ENCODE measurements at places on chromosomes 1 and 21.
A peak's percentile ranks its signal among the peaks of the same experiment; 100 is the strongest.

- no peak for DNase-seq
Observed at GRCh38 chr1:163656095-163656759, 334.5 kb downstream of the NUF2 start.

- no peak for DNase-seq
Observed at GRCh38 chr1:15017120-15017519, 136.4 kb upstream of the TMEM51 start.

GRCh38 chr1:201149400-201149799 lies 4.9 kb downstream of the TMEM9 start:
- no peak for DNase-seq

GRCh38 chr1:2840036-2840809 lies 38.7 kb upstream of the TTC34 start:
- no peak for DNase-seq

DNA sequence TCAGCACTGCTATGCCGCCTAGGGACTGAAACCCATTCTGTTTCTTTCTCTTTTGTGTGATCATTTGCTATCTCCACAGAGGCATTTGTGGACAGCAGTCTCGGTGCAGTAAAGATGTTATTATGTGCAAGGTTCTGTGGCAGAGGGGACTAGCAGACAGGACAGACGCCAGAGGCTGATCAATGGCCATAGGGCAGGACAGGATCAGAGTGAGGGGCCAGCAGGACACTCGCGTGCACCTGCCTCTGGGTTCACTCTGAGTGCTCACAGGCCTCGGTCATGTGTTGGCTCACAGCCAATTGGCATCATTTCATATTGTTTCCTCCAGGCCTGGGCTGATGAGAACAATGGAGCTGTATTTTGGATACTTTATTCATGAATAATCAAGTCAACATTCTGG lies 212.6 kb downstream of the TGFB2 start:
- peak; percentile 9 for DNase-seq

- no peak for DNase-seq
Observed at GRCh38 chr1:244319283-244320132, 132.2 kb downstream of the ADSS2 start.

- no peak for DNase-seq
Observed at GRCh38 chr1:177181280-177181630, 10.5 kb downstream of the BRINP2 start.

GRCh38 chr1:222084048-222084447 lies 342.2 kb upstream of the DUSP10 start:
- DNase-seq, result no peak

DNA sequence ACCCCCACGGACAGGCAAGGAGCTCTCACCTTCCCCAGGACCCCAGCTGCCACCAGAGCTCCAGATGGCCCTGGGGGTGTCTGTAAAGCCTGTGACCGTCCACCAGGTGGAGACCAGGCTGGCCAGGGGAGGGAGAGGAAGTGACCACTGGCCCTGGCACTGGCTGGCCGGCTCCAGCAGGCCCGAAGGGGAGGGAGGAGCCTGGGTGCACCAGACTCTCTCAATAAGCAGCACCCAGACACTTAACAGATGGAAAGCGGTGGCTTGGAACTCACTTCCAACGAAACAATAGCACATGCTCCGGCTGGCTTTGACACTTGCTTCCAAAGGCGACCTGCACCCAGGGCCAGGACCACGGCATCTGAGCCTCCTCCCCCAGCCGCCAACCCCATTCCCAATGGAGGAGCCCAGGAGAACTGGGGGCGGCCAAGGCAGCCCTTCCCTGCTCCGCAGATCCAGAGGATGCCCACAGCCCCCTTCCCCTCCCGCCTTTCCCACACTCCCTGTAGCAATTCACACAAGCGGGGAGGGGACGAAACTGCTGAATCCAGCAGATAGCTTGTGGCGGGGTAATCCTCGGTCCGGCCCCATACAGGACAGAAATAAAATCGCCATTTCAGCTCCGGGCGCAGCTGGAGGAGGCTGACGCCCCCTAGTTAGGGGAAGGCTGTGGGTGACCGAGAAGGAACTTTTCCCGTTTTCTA lies 742 bp upstream of the PDE9A start:
- DNase-seq, result peak; percentile 59

GRCh38 chr1:89198491-89199072 lies at the start of gene GBP4:
TSS of gene GBP4 (minus strand) at chr1:89198942. CDS start at chr1:89198834, 108 bp downstream.
- DNase-seq, result no peak

DNA sequence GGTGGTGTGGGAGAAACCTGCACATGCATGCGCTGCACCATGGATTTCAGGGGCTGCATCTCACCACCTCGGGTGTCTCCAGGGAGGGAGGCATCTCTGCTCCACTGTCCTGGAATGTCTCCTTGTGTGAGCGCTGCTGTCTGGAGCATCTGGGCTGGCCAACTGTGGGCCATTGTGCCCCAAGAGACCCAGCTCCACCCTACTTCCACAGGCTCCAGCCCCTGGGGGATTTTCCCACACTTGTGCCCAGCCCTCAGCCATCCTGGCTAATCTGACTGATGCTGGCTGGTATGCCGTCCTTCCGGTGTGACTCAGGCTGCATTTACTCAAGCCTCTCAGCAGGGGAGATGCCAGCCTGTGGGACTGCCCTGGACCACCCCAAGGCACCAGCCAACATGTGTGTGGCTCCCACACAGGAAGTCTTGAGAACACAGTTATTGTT lies 62.0 kb downstream of the TRIM11 start:
- DNase-seq, result no peak

GRCh38 chr1:186880982-186881381 lies 52.2 kb downstream of the PLA2G4A start:
- DNase-seq, result no peak

All from hippocampal formation (tissue), 2 donors.